Forelimb muscle (tissue), 1 donor: ENCODE measurements at places on chromosomes 2 and 18. TPM values are rescaled to one million over a fixed set of nuclear protein-coding genes. Genes with fewer than 3 reads are reported as not detected.

RTP5 gene
- polyA plus RNA-seq: 0.08 TPM

DNA sequence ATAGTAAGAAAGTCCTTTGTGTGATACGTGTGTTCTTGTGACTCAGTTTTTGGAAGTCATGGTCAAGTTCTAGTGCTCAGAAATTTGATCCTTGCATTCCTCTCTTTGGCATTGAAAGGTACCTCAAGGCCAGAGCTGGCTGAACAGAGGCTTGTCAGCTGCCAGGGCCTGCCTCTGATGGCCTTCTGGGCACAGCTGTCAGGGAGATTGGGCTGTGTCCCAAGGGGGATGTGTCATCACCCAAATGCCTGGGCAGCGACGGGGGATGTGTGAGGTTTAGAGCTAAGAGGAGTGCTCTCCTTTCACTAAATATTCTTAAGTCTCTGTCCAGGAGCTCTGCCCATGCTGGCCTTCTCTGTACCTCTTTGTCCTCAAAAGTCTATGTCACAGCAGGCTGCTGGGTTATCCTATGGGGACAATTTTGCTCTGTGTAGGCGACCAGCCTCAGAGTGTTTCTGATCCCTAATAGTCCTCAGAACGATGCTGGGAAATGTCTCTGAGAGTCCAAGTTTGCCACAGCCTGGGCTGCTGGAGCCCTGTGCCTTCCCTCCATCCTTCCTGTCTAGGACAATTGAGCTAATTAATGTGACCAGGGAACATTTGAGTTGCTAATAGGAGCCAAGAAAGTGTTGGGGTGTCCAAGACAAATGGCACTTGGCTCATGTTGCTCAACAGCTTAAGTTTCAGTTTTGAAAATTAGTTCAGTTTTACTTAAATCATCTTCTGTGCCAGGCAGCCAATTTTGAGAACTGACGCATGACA, 115.4 kb upstream of the ZNF521 start:
- DNase-seq: no peak

DNA sequence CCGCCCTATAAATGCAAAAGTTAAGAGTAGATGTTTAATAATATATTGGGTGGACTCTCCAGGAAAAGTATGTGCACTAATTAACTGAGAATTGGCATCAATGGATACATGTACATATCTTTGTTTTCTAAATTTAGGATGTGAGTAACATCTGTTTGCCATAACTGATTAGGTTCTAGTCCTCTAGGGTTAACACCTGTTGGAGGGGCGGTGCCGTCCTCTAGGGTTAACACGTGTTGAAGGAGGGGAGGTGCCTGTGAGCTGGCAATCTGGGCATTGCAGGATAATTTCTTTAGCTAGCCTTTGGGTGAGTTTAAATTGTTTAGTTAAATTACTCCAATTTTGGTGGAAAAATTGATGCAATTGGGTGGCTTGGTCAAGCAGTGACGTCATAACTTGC, 30.9 kb downstream of the HTR2B start:
- DNase-seq: no peak

DNA sequence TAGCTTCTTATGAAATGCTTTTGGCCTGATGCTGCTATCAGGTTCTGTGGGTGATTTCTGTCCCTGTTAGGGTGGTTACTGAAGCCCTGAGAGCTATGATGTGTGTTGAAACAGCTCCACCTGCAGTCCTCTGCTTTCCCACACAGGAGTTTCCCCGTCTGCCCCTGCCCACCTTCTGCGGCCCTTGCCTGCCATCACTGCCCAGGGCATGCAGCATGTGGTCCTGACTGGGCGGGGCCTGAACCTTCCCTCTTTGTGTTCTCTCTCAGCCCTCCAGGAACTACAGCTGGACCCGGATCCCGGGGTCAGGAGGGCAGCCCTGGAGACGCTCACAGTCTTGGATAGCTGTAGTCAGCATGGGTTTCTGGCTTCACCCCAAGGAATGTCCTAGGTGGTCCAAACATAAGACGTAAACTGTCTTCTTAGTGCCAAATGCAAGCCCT, 21.4 kb downstream of the HJURP start:
- no peak for DNase-seq

GRCh38 chr2:9914384-9915065, 37.0 kb upstream of the GRHL1 start:
- DNase-seq: no peak

METTL5 gene
- 57.5 TPM for polyA plus RNA-seq

GRCh38 chr18:50819027-50819727, 639 bp downstream of the MRO start:
- DNase-seq: no peak

- no peak for DNase-seq
Observed at GRCh38 chr2:191481305-191482070, 196.4 kb upstream of the NABP1 start.

DNA sequence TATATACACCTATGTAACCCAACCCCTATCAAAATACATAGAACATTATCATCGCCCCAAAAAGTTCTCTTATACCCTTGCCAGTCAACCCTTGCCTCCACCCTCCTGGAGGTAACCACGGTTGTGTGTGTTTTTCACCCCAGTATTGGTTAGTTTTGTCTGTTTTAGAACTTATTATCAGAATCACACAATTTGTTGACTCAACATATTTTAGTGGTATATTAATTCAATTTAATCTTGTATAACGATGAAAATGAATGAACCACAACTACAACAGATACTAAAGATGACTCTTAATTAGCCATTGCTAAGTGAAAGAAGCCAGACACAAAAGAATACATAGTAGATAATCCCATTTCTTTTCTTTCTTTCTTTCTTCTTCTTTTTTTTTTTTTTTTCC, 19.3 kb downstream of the ACOXL start:
- no peak for DNase-seq
